ENCODE measurements at places on chromosomes 2 and 18.

- DNase-seq: peak; percentile 72
Observed at GRCh38 chr2:237904831-237905599, 45.6 kb downstream of the RAMP1 start.

DNA sequence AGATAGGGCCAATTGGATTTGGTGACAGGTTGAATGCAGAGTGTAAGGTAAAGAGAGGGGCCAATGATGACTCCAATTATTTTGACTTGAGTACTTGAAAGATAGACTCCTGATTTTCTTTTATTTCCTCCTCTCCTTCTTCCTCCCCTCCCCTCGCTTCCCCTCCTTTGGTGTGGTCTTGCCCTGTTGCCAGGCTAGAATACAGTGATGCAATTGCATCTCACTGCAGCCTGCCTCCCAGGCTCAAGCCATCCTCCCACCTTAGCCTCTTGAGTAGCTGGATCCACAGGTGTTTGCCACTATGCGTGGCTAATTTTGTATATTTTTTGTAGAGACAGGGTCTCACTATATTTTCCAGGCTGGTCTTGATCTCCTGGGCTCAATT, 2.3 kb downstream of the DGUOK start:
- DNase-seq: no peak

DNA sequence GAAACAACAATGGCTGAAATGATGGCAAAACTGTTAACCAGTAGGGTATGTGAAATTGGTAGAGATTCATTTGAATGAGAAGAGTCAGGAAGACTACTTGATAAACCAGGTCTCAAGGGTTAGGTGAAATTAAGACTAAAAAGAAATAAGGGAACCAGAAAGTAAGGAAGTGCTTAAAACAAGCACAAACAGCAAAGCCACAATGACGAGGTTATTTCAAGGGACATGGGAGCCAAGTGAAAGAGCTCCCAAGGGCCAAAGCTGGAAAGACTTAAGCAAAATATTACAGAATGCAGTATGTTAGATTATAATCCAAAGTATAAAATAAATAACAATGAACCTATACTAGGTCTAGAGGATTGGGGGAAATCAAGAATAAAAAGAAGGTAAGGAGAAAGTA, 19.3 kb upstream of the CD302 start:
- no peak for DNase-seq

DNA sequence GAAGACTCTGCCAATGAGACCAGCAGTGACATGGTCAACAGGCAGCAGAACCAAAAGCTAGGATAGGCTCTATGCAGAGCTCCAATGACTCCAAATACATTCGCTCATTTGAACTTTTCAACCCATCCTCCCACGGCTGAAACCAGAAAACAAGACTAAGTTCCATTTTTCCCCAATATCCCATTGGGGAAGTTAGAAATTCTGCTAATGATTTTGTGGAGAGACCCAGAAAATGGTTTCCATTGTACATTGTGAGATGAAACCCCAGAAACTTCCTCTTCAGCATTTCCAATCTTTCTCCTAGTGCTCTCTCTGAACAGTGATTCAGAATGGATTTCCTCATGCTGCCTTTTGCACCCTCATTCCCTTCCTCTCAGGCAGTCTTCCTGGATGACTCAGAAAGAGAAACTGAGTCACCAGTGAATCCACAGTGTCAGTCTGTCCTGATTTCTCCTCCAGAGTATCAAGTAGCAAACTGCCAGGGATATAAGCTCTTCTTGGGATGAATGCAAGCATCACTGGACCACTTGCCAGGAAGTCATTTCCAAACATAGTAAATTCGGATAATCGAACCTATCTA, 467.7 kb upstream of the ID2 start:
- DNase-seq: peak; percentile 70

GRCh38 chr2:26000561-26001082, 18.3 kb upstream of the KIF3C start:
- no peak for DNase-seq

DNA sequence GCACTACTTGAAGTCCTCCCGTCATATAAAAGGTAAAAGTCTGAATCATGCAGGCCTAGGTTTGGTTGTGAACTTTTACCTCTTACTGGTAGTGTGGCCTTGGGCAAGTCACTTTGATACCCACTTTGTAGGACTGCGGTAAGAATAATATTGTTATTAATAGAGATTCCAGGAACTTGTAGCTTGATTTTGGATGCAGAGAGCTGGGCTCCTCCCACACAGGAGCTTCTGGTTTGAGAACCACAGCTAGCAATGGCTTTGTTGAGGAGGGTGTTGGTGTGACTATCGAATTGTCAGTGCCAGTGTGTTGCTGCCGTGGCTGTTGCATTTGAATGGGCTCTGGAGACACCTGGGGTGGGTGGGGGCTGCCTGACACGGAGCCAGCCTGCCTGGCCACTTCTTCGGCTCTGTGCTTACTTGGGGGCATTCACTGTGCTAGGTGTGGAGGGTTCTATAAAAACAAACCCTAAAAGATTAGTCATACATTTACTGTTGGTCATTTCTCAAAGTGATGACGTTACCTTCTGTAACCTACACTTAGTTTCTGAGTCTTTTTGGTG, 38.5 kb downstream of the ASAP2 start:
- no peak for DNase-seq

DNA sequence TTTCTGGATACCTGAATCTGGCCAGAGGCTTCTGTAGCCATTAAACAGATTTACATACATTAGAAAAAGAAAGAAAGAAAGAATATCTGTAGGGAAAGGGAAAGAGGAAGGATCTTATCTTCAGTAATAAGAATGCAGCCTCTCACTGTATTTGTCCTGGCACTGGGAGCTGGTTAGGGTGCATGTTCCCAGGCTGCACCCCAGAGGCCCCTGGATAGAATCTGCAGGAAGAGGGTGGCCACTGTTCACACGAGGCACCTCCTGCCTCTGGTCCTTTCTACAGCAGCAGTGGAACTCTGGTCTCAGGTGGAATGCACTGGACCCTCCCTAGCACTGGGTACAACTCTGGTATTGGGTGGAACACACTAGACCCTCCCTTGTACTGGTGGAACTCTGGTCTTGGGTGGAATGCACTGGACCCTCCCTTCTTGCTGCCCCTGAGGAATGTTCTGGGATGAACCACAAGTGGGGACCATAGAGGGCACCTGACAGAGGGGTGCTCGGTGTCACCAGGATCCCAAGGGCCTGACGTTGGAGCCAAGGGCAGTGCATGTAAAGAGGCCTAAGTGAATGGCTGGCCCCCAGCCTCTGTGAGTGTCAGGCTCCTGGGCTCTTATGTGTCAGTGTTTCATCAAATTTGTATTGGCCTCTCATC, 27.4 kb upstream of the PXDN start:
- no peak for DNase-seq

GRCh38 chr18:27685807-27686412, 491.0 kb downstream of the CDH2 start:
- peak; percentile 45 for DNase-seq

DNA sequence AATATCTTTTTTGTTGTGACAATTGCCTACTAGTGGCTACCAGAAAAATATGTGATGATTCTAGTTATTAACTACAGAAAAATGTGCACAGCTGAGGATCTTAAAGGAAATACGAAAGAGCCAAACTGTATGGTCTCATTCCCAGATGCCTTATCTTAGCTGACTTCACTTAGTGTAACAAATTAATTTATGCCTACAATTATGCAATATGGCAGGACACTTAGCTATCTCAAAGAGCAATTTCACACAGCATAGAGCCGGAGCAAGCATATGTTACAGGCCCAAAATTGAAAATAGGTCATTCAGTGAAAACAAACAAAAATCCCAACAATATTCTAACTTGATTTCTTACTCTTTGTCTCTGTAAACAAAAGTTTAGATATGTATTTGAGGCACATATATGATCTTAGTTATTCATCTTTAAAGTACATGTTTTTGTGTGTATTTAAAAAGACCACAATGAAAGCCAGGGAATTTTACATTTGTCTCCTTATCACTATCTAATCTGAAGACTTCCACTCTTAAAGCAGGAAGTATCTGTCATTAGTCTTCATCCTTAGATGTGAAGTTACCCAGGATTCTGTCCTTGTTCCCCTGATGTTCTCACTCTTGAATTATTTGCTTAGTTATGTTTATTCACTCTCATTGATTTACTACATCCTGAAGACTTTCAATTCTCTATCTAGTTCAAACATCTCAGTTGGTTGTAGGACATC, 1579.0 kb upstream of the NXPH2 start:
- no peak for DNase-seq

- peak; percentile 34 for DNase-seq
Observed at GRCh38 chr2:75200140-75201096, 1.1 kb upstream of the TACR1 start.

DNA sequence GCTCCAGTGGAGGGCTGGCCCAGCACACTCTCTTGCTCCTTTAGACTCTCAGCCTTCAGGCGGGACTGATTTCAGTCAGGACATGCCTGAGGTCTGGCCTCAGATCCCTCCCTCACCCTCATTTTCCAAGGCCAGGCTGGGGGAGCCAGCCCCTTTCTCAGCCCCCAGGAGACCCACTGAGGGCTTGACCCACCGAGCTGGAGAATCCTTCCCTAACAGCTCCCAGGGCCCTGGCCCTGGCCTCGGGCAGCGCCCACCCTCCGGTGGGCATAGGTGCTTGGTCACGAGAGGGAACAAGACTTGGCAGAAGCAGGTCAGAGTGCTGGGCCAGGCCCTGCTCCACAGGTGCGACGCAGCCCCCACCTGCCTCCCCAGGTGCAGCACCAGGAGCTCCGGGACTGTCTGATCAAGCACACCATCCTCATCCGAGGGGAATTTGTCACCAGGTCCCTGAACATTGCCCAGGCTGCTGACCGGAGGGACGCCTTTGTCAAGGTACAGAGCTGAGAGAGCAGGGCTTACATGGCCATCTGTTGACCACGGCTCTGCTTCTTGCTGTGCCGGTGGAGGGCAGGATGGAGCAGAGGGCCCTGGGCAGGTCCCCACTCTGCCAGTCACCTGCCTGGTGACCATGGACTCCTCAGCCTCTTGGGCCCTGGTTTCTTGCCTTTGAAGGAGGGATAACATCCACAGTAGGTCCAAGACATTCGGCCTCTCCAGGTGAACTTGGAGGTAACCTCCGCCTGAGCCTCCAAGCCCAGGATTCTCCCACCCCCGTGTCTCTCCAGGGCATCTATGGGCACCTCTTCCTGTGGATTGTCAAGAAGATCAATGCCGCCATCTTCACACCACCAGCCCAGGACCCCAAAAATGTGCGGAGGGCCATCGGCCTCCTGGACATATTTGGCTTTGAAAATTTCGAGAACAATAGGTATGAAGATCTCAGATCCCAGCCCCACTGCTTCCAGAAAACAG, 46.3 kb downstream of the MYO7B start:
- no peak for DNase-seq

- DNase-seq: no peak
Observed at GRCh38 chr2:229616433-229616832, 97.9 kb downstream of the DNER start.

GRCh38 chr18:41721103-41721790, 233.8 kb upstream of the PIK3C3 start:
- DNase-seq: no peak

- no peak for DNase-seq
Observed at GRCh38 chr2:8839189-8839965, 2.0 kb upstream of the KIDINS220 start.

GRCh38 chr2:45626387-45627221, 15.5 kb upstream of the SRBD1 start:
- no peak for DNase-seq

- DNase-seq: no peak
Observed at GRCh38 chr2:138020432-138020831, 56.2 kb downstream of the HNMT start.

GRCh38 chr2:38876407-38876806, 631 bp downstream of the MORN2 start:
- no peak for DNase-seq

GRCh38 chr2:157174321-157174720, 83.2 kb upstream of the GALNT5 start:
- DNase-seq: peak; percentile 67

GRCh38 chr2:182116774-182117173, 131.1 kb downstream of the PPP1R1C start:
- no peak for DNase-seq

GRCh38 chr2:176317623-176318065, 48.4 kb downstream of the MTX2 start:
- no peak for DNase-seq

DNA sequence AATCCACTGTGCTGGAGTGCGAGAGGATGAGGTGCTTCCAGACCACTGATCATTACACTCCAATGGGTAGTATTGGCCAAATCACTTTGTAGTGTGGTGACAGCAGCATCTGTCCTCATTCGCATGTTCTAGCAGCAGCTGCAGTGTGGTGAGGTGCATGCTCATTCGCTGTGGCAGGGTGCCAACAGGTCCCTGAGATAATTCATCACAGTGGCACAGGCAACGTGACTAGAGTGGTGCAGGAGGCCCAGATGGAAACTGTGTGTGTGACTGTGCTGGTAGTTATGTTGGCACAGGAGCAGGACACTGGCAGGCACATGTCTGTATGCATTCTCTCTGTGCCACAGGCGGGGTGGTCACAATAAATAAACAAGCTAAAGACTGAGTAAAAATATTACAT, 329.5 kb upstream of the SYT4 start:
- DNase-seq: no peak

GRCh38 chr2:85458601-85459563, 40.4 kb downstream of the SH2D6 start:
- peak; percentile 28 for DNase-seq

- DNase-seq: no peak
Observed at GRCh38 chr2:8615576-8616281, 66.1 kb upstream of the ID2 start.

DNA sequence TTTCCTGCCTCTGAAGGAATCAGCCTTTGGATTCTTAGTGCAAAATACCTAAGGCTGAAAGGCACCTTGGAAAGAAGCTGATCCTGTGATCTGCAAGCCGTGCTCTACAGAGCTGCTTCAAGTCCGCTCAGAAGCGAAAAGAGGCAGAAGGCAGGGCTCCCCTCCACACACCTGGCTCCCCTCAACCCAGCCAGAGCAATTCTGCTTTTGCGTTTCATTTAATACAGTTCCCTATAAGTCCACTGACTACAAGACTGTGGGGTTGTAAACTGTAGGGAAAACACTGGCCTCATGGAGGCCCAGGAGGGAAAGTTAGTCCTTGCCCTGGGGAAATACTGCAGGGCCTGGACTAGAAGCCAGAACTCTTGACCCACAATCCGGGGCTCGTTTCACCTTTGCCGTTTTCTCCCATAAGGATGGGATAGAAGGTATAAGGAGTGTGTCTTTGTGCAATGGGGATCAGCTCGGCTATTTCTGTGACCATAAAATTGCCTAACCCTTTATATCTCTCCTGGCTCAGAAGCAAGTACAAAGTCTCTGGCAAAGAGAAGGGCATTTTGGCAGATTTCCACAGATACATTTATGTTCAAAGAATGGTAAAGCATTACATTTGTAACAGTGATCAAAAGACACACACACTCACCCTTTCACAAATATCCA, 95.8 kb upstream of the TEX51 start:
- DNase-seq: no peak

Measured in fibroblast of mammary gland (primary cell).